Germinal center (tissue), 1 donor: ENCODE measurements at places on chromosomes 3 and 15.

DNA sequence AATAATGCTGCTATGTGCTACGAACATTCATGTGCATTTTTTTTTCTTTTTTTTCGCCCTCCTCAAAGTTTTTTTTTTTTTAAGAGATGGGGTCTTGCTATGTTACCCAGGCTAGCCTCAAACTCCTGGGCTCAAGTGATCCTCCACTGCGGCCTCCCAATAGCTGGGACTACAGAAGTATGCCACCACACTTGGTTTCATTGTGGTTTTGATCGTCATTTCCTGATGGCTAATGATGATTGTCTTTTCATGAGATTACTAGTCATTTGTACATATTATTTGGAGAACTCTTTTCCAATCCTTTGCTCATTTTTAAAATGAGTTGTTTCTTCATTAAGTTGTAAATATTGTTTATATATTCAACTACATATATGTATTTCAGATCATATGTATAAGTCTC, 48.8 kb downstream of the FBXO22 start:
- no peak for DNase-seq

- no peak for DNase-seq
Measured at GRCh38 chr3:39113291-39113690, 5.8 kb downstream of the TTC21A start.

GRCh38 chr3:19471138-19471537, 322.8 kb downstream of the KCNH8 start:
- DNase-seq = no peak

DNA sequence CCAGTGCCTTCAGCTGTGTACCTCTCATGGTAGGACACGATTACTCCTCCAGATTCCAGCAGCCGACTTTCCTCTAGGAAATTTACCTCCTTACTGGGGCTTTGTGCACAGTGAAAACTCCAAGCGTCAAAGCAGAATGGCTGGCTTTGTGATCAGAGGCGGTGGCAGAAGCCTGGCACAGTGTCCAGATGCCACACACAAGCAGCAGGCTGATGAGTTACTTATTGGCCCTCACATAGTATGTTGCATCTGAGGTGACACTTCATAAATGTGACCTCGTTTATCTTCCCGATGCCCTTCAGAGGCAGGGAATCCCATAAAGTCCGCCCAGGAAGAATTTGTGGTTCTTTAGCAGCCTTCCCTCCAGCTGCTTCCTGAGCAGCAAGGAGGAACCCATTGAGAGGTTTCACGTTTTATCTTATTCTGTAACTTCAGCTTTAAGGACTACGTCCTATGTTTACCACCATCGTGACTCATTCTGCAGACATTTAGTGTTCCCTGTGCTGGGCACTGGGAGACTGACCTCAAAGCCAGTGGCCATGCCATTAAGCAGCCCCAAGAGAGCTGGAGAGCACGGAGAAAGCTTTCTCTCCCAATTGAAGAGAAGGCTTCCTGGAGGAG, 107.1 kb upstream of the C15orf61 start:
- DNase-seq = no peak

- DNase-seq = no peak
Measured at GRCh38 chr15:76140074-76140464, 80.3 kb downstream of the TMEM266 start.

GRCh38 chr3:137171834-137172603, 214.2 kb downstream of the IL20RB start:
- no peak for DNase-seq

- DNase-seq = no peak
Measured at GRCh38 chr3:134606033-134607025, 44.5 kb downstream of the KY start.

- no peak for DNase-seq
Measured at GRCh38 chr15:67722030-67722817, 103.1 kb upstream of the SKOR1 start.

GRCh38 chr3:33940149-33940548, 141.7 kb downstream of the PDCD6IP start:
- no peak for DNase-seq
